ENCODE measurements at places on chromosomes 1 and 21.
A peak's percentile ranks its signal among the peaks of the same experiment; 100 is the strongest.

GRCh38 chr1:147209825-147210821 is 15.0 kb downstream of the FMO5 start:
- DNase-seq: no peak

DNA sequence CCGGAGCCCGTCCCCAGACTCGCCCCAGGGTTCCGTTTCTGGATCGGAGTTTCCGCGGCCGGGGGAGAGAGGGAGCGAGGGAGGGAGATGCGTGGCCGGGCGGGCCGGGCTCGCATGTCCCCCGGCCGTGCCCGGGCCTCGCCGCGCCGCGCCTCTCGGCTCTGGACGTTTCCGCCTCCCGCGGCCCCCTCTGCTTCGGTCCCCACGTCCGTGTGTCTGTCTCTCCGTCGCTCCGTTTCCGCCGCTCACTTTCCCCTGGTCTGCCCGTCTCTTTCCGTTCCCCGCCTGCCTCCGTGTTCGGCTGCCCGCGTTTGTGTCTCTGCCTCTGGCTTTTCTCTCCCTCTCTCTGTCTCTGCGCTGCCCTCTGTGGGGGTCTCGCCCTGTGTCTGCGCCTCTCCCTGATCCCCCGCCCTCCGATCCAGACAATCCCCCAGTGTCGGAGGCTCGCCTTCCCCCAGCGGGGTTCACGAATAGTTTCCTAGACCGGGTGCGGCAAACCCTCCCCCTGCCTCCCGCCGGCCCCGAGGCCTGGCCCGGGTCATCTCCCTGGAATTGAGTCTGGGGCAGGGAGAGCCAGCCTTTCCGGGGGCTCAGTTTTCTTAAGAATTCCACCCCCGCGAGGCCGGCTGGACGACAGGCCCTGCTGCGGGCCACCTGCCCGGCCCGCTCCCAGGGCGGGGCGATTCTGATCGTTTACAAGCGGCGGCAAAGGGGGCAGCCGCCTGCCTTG is 735 bp downstream of the NBL1 start:
- no peak for DNase-seq

DNA sequence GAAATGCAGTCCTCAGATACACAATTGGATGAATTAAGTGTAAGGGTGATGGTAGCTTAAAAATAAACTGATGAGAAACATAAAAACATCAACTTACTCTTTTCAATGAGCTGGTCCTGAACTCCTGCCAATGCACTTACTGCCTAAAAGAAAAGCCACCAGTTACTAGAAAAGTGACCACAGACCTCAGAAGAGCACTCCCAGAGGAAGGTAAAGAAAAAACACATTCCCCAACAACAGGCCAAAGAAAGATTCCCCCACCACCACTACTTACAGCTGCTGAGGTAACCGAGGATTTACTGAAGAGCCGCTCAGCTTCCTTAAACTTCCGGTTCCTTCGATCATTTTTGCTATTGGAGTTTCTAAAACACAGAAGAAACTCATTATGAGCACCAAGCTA is 5.4 kb downstream of the MEAF6 start:
- DNase-seq: no peak

- no peak for DNase-seq
These were observed 32.5 kb upstream of the SLC44A3 start for GRCh38 chr1:94787691-94788090.

- DNase-seq: peak; percentile 66
These were observed 83.1 kb downstream of the HHIPL2 start for GRCh38 chr1:222464841-222465210.

GRCh38 chr1:180234369-180235076 is 4.5 kb downstream of the LHX4 start:
- no peak for DNase-seq

DNA sequence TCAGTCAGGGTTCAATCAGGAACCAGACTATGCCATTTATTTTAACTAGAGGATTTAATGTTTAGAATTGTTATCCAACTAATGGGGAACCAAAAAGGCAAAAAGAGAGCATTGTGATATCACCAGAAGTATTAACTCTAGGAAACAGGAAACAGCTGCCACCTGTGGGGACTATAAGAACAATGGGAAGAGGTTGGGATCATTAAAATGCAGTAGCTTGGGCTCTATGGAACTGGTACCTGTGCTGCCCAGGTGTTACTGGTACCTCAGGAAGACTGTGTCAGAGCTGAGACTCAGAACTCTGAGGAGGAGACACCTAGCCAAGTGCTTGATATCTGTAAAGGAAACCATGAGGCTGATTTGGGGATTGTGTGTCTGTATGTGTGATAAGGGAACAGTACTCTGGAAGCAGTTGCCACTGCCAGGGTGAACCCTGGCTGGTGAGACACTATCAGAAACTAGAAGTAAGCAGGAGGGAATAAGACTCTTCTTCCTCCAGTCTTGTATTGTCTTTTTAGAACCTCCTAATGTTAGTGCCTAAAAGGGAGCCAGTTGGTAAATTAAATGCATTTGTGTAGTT is 49.4 kb downstream of the MAN1A2 start:
- DNase-seq: no peak

GRCh38 chr1:201538612-201539551 is at the start of gene NAV1:
Gene NAV1 (plus strand): TSS chr1:201539127. CDS start chr1:201622885, 83,758 bp downstream.
- no peak for DNase-seq

- no peak for DNase-seq
These were observed 1.8 kb downstream of the BTG3 start for GRCh38 chr21:17610911-17611310.

GRCh38 chr1:199283794-199284193 is 645.0 kb downstream of the PTPRC start:
- DNase-seq: no peak

DNA sequence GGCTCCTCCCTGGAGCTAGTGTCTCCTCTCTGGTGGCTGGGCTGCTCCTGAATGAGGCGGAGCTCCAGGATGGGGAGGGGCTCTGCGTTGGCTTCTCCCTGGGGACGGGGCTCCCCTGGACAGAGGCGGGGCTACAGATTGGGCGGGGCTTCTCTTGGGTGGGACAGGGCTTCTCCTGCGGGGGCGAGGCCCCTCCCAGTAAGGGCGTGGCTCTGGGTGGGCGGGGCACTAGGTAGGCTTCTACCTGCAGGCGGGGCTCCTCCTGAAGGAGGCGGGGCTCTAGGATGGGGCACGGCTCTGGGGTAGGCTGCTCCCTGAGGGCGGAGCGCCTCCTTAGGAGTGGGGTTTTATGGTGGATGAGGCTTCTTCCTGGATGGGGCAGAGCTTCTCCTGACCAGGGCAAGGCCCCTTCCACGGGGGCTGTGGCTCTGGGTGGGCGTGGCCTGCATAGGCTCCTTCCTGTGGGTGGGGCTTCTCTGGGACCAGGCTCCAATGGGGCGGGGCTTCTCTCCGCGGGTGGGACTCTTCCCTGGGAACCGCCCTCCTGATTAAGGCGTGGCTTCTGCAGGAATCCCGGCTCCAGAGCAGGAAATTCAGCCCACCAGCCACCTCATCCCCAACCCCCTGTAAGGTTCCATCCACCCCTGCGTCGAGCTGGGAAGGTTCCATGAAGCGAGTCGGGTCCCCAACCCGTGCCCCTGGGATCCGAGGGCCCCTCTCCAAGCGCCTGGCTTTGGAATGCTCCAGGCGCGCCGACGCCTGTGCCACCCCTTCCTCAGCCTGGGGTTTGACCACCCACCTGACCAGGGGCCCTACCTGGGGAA is 22.7 kb upstream of the ARF1 start:
- DNase-seq: peak; percentile 72

- DNase-seq: no peak
These were observed 47.1 kb upstream of the LRRC3 start for GRCh38 chr21:44408226-44408625.

- DNase-seq: no peak
These were observed 176.7 kb downstream of the CAMTA1 start for GRCh38 chr1:6961905-6962477.

- no peak for DNase-seq
These were observed 35.1 kb downstream of the LPAR3 start for GRCh38 chr1:84857906-84858305.

- no peak for DNase-seq
These were observed 65.2 kb downstream of the FAAP20 start for GRCh38 chr1:2129256-2129943.

DNA sequence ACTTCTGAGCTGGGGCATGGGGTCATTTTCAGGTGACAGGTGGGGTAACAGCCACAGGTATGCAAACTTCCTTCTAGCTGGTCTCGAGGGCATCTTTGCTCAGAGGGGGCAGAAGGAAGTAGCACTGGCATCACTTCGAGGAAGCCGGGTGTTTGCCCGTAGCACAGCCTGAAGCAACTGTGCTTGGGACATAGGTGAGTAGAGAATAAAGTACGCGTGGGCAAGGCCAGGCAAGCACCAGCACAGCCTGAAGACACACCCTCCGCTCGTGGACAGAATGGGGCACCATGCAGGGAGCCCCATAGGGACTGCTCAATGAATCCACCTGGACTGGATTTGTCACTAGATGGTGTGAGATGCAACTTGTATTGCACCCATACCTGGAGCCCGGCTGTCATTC is 167.1 kb downstream of the KCNJ6 start:
- no peak for DNase-seq

DNA sequence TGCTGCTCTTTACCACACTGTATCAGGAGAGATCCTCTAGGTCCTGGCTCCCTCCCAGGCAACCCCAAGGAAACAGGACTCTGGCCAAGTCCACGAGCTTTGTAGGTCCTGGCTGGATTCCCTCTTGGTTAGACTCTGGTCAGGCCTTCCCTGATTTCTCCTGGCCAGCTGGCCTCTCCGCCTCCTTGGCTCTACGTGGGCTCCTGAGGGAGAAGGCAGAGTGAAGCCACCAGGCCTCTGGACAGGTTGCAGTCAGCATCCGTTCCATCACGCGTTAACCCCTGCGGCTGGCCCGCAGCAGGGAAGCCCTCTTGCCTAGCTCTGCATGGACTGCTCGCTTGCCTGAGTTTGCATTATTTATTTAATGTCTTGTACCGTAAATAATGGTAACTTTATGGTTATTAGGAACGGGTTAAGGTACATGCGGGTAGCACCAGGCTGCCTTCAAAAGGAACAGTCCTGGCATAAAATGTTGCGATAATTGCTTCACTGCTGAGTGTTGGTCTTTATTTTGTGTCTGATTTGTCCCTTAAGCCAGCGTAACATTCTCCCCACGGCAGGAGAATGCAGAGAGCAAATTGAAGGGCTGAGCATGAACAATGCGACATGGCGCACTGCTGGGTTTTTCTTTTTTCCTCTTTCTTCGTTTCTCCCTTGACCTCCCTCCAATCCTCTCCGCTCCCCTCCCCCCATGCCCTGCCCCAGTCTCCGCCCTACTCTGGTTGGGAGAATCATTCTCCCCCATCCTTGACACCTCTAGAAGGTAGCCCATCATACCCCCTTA is 100.3 kb downstream of the RNF220 start:
- no peak for DNase-seq

DNA sequence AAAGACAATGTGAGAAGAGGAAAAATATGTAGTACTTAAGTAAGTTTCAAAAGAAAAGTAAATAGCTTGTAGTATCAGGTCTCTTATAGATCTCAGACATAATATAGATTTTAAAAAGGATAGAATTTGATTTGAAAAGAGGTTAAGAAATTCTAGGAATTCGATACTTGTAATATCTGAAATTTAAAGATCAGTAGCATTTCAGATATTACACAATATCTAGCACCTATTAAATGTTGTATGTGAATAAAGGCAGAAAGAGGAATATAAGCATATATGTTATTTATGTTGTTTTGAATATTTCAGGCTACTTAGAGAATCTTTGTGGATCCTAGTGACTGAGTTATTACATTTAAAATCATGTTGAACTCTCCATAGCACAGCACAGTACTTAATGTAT is 35.0 kb upstream of the METTL18 start:
- no peak for DNase-seq

- DNase-seq: no peak
These were observed 5.0 kb downstream of the HPDL start for GRCh38 chr1:45331436-45332345.

- no peak for DNase-seq
These were observed 21.8 kb upstream of the COL18A1 start for GRCh38 chr21:45383111-45383614.

GRCh38 chr1:178560871-178561376 is 48.0 kb downstream of the TEX35 start:
- DNase-seq: no peak

DNA sequence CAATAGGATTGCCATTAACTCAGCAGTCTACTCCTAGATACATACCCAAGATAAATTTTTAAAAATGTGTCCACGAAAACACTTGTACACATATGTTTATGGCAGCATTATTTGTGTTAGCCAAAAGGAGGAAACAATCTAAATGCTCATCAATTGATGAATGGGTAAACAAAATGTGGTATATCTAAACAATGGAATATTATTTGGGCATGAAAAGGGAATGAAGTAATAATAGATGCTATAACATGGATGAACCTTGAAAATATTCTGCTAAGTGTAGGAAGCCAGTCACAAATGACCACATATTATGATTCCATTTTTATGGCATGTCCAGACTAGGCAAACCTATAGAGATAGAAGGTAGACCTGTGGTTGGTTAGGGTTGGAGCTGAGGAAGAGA is 34.3 kb downstream of the CFHR5 start:
- DNase-seq: no peak

All from stimulated activated CD4-positive, alpha-beta T cell treated with anti-CD3 and anti-CD28 coated beads, Interleukin-15, amount 100 ng/mL, for 48 hours (primary cell).